T-helper 1 cell (primary cell): ENCODE measurements at places on chromosomes 11 and 22.

DNA sequence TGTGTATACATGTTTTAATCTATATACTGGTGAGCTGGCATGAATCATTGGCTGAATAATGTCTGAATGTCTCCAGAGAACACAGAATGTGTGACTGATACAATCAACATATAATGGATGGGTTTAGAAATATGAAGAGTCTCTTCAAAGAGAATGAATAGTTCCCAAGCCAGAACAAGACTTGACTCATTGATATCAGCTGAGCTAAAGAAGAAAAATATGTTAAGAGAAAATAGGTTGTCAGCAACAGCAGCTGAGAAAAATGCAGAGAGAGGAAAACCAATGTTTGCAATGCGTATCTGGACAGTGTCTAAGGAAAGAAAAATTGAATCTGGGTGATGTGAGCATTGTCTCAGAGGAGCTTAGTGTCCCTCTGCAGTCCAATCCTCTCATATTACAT is 1281.8 kb upstream of the TENM4 start:
- DNase-seq, result no peak

- DNase-seq, result peak; percentile 34
These were observed 31.8 kb downstream of the FAM118A start for GRCh38 chr22:45341498-45341897.

DNA sequence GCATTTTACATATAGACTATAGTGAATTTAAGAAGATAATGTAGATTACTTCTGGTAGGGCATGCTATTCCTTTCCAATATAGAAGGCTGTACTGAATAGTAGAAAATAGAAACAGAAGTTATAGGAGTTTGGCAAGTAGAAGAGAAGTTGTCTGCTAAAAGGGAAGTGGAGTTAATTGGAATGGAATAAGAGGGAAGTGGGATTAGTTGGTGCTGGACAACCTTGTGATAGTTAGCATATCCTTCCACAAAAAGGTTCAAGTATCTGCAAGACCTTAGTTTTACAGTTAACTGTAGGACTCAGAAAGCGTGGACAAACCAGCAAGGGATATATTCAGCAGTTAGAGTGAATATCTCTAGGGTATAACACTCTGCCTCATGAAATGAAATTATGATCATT is 185.5 kb downstream of the SWAP70 start:
- no peak for DNase-seq

- DNase-seq, result no peak
These were observed 58.0 kb downstream of the KCNJ1 start for GRCh38 chr11:128809128-128809527.

GRCh38 chr11:6245536-6245935 is 6.6 kb downstream of the CNGA4 start:
- no peak for DNase-seq

DNA sequence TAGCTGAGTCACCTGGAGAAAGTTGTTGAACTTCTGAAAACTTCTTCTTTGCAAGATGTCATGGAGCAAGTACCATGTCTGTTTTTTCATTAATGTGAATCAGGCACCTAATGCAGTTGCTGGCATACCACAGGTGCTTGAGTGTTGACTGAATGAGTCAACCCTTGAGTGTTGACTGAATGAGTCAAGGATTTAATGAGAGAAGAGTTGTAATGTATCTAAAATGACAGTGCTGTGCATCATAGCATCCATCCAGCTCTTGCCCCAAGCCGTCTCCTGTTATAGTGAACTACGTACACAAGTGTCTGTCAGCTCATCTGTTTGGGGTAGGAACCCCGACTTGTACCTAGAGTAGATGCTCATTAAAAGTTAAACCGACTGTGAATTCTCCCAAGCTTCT is 93.1 kb downstream of the CWC15 start:
- DNase-seq, result no peak

- no peak for DNase-seq
These were observed 83.6 kb upstream of the BDNF start for GRCh38 chr11:27783701-27784355.

- no peak for DNase-seq
These were observed 25.1 kb downstream of the ADAMTS8 start for GRCh38 chr11:130403271-130403804.

GRCh38 chr11:84819128-84819527 is 808.0 kb downstream of the DLG2 start:
- DNase-seq, result no peak

DNA sequence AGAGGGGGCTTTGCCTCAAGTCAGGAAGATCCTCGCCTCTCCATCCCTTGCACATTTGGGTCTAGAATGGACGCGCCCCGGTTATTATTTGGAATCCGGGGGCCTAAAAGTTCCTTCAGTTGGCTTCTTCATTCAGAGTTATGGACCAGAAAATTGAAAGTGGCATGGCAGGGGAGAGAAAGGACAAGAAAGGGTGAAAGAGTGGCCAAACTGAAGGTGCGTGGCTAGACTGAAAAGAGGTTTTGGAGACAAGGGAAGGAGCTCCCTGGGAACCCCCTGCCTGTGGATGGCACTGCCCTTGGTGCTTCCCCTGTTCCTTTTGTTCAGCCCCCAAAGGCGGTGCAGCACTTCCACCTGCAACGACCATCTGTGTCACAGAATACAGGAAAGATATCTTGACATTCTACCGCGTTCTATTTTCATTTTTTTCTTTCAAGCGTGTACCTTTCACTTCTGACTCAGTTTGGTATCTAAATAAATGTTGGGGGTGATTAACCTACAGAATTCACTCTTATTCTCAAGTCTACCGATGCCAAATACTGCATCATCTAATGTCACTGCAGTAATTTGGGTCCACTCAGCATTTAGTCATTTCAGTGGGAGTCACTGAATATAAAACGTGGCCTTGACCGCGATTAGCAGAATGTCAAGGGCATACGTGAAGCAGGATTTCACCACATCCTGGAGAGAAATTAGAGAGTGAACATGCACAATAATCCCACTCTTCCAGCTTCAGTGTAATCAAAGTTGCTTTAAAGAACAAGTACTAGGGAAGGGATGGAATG is 88.1 kb upstream of the ARHGAP32 start:
- DNase-seq, result no peak

DNA sequence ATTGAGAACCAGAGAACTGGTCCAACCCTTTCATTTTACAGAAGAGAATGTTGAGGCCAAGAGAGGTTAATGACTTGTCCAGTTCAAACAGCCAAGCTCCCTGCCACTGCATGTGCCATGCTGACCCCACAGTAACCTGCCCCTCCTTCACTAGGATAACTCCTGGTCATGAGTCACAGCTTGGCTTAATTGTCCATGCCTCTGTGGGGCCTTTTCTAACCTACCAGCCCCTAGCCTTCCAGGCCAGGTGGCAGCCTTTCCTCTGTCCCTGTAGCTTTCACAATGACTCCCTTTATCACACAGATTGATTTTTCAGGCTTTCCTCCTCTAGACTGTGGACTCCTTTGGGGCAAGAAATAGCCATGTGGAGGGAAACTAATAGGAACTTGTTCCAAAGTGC is 97.2 kb downstream of the PIWIL4 start:
- DNase-seq, result no peak

- no peak for DNase-seq
These were observed 1.5 kb downstream of the ME3 start for GRCh38 chr11:86670911-86671310.

DNA sequence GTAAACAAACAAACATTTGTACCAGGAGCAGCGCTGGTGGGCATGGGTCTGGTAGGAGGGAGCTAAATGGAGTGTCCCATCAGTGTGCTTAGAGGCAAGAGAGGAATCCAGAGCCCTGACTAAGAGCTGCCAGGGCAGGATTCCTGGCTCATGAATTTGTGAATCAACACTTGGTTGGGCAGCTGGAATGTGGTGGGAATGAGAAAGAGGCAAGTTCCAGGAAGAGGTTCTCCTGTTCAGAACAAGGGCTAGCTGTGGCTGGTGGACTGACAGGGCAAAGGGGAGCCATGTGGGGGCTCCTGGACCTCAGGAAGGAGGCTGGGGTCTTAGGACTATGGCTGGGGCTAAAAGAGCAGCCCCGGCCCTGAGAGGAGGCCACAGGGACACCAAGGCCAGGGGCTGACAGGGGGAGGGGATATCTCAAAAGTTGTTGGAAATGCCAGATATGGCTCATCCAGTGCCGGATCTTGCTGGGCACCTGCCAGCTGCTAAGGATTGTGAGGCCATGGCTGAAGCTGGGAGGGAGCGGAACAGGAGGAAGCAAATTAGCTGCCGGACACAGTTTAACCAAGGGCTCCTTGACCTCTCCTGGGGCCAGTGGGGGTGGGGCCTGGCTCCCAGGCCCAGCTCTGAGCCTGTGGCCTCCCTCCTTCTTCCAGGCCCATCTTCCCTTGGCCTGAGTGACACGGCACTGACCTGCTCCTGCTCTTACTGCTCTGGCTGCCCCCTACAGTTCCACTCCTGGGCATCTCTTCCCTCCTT is 14.6 kb upstream of the P2RY6 start:
- no peak for DNase-seq

DNA sequence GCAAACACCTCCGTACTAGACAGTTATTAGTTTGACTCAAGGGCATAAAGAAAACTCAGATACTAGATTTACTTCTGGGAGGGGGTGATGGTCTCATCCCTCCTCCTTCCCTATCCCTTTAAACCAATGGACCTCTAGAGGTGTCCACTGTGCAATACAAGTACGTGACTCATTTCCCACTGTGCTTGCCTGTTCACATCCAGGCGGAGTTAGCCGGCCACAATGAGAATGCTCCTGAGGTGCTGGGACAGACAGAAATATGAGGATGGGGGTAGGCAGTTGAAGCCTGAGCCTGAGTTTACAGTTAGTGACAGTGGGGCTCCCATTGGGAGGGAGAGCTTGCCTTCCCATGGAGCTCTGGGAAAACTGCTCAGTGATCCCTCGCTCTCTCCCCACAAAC is 8.4 kb upstream of the PMM1 start:
- DNase-seq, result no peak

- no peak for DNase-seq
These were observed 1206.3 kb downstream of the LRRC4C start for GRCh38 chr11:40253166-40253565.

- no peak for DNase-seq
These were observed 319.7 kb downstream of the DDX10 start for GRCh38 chr11:108984523-108984922.

- DNase-seq, result peak; percentile 58
These were observed 10.9 kb upstream of the APOBEC3C start for GRCh38 chr22:39003165-39003638.

DNA sequence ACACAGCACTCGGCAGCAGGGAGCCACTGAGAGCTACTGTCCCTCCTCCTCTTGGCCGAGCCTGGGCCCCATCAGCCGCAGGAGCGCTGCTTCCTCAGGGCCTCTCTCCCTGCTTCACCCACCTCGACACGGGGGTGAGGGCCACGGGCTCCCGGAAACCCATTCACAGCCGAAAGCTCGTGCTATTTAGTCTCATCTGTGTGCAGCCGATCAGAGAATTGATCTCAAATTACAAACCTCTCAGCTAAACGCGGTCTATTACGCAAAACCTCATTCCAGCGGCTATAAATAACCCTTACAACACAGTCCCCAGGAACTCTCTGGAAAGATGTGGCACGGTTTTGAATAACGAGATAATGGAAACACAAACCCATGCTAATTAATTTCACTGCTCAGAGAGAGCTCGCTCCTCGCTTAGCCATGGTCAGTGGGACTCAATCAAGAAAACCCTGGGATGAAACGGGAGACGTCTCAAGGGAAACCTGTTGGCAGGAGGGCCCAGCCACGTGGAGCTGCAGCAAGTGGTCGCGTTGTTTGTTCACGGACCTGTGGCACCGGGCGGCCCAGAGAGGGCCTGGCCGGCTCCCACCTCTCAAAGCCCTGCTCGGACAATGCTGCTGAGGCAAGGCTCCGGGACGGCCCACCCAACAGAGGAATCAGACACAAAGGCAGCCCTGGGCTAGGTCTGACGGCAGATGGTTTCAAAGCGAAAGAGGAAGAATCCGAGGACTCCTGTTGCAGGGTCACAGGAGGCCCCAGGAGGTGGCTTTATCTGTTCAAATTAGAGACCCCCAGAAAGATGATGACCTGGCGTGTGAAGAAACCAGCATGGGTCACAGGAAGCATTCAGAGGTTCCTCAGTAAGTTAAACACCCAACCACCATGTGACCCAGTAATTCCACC is 210.5 kb downstream of the CTTN start:
- DNase-seq, result no peak

- DNase-seq, result no peak
These were observed 565 bp downstream of the GAS2L1 start for GRCh38 chr22:29306835-29307595.

DNA sequence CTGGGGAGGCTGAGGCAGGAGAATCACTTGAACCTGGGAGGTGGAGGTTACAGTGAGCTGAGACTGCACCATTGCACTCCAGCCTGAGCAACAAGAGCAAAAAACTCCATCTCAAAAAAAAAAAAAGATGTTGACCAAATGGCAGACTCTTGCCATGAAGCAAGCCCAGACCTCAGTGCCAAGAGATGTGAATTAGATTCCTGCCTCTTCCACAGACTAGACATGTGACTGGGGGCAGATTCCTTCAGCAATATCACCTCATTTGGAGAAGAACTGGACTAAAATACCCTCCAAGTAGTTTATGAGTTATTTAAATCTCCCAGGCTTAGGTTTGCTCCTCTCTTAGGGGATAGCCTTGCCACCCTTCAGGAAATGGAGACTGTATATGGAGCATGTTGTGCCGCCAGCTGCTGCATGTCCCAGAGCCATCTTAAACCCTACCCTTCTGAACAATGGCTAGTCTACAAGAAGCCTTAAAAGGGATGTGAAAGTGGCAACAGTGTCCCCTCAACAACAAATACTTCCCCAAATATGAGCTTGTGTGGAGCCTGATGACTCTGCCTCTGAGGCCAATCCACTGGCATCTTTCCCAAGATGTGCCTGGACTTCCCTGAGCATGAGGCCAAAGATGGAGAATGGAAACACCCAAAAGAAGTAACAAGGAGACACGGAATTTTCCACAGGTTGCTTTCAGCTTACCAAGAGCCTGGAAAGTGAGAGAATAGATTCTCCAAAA is 763 bp upstream of the MS4A7 start:
- no peak for DNase-seq

DNA sequence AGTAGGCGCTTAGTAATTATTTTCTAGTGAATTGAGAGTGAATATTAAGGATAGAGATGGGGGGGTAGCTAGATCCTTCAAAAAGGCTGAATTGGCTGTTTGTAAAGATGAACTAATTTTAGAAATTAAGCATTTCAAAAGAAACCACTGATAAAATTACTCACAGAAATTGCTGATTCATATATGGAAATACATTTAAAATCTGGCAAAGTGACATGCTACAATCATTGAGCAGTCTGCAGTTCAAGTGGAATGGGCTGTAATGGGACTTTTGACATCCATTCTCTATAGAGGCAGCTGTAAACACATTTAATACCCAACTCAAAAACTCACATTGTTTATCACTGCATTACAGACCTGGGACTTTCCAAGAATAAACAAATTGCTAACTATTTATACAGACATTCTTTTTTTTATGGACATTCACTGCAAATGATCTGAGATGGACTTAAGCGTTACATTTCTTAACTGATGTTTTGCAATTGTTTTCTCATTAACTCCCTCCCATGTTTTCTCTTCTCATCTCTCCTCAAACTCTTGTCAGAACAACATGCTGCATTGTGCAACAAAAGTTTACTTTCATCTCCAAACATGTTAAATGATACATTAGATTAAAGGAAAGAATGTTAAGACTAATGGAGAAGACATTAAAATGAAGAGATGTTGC is 42.1 kb upstream of the MMP7 start:
- no peak for DNase-seq

GRCh38 chr11:122179961-122180834 is 64.2 kb upstream of the BLID start:
- no peak for DNase-seq

GRCh38 chr22:41844036-41844435 is 11.1 kb downstream of the SREBF2 start:
- DNase-seq, result no peak

- no peak for DNase-seq
These were observed 10.9 kb downstream of the PDGFD start for GRCh38 chr11:104152941-104153505.

- no peak for DNase-seq
These were observed 556.2 kb downstream of the OPCML start for GRCh38 chr11:132976115-132976514.
